NCI-H82 (cell line): ENCODE measurements at places on chromosomes 5 and 9.

GRCh38 chr9:101628173-101628572 is 33.4 kb upstream of the PPP3R2 start:
- DNase-seq: no peak

- no peak for DNase-seq
Observed at GRCh38 chr5:141657937-141658545, 6.8 kb upstream of the FCHSD1 start.

GRCh38 chr5:15585128-15585527 is 85.1 kb downstream of the FBXL7 start:
- no peak for DNase-seq

DNA sequence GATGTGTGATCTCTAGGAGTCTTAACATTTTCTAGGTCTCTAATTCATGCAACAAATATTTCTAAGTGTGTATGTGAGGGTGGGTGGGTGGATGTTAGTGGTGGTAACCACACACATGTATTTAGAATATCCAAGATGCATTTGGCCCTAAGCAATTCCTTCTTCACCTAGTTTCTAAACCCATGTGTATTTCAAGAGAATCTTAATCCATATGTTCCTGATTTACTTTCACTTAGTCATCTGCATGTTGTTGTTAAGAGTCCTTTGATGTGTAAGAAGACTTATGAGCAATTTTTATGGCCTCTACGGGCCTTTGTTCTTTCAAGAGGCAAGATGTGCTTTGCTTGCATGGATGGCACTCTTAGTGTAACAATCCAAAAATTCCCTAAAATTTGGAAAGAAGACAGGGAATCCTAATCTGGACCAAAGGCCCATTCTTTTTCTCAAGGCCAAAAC is 282.6 kb downstream of the SPATA31D1 start:
- DNase-seq: no peak

GRCh38 chr5:17288570-17288969 is 71.1 kb downstream of the BASP1 start:
- no peak for DNase-seq

GRCh38 chr5:127959152-127959764 is 124.3 kb upstream of the SLC12A2 start:
- peak; percentile 86 for DNase-seq

DNA sequence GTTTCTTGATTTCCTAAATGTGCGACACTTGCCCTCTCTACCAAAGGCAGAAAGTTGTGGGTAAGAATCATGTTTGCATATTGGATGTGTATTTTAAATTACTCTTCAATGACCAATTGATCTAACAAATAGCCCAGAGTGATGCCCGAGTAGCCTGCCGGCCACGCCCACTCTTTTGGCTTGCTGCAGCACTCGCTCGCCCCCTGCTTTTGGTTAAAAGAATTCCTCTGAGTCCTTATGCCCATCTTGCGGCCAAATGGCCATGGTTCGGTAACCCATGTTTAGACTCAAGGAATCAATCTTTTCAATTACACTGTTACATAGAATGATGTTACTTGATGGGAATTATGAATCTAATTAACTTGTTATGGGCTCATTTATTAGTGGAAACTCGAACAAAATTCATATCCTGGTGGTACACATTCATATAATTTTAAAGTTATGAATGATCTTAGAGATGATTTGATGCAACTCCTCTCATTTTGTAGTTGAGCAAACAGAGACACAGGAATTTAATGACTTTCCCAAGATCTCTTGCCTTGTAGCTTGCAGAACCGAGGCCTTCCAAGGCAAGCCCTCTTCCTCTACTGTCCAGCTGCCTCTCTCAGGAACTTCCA is 36.5 kb downstream of the PPIC start:
- peak; percentile 10 for DNase-seq
